Stimulated activated CD8-positive, alpha-beta memory T cell treated with anti-CD3 and anti-CD28 coated beads, Interleukin-4, amount 100 ng/mL, for 24 hours (primary cell): ENCODE measurements at places on chromosomes 2 and 18.

GRCh38 chr2:16069663-16069932 lies 129.2 kb downstream of the MYCN start:
- DNase-seq = no peak

DNA sequence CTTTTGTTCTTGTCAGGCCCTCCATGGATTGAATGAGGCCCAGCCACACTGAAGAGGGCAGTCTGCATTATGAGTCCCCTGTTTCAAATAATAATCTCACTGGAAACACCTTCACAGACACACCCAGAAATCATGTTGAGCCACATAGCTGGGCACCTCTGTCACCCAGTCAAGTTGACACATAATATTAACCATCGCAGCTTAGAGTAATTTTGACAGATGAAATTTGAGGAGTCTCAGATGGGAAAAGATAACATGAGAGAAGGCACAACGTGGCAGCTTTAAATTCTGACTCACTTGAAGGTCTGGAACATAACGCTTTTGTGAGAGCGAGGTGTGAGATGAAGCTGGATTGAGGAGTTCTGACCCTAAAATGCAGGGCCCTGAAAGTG lies 70.9 kb upstream of the TMEM87B start:
- DNase-seq = no peak

DNA sequence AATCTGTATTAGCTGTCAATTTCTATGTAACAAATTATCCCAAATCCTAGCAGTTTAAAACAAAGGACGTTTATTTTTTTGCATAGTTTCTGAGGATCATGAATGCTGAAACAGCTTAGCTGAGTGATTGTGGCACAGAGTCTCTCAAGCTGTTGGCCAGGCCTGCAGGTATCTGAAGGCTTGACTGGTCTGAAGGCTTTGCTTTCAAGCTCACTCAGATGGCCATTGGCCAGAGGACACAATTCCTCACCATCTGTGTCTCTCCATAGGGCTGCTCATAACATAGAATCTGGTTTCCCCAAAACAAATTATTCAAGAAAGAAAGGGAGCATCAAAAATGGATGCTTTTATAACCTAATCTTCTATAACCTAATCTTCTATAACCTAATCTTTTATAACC lies 33.7 kb downstream of the UNC80 start:
- DNase-seq = no peak

- no peak for DNase-seq
Measured at GRCh38 chr2:120344214-120344975, 1.5 kb upstream of the INHBB start.

- no peak for DNase-seq
Measured at GRCh38 chr18:48422947-48423378, 13.8 kb upstream of the ZBTB7C start.

GRCh38 chr2:70686577-70687460 lies 81.2 kb downstream of the ADD2 start:
- DNase-seq = peak; percentile 1

DNA sequence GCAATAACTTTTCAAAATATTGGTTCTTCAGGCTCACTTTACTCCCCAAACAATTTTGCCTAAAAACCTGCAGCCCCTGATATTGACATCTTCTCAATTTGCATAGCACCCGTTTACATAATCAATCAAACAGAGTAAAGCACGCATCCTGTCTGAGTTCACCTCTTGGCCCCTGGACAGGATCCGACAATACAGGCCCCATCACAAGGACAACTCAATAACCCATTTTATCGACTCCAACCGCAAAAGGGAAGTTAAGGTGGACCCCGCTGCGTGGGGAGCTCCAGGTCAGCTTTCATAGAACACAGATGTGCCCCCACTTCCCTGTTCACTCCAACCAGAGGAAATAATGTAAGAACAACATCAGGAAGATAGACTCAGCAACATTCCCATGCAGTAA lies 44.7 kb downstream of the TTC32 start:
- no peak for DNase-seq

DNA sequence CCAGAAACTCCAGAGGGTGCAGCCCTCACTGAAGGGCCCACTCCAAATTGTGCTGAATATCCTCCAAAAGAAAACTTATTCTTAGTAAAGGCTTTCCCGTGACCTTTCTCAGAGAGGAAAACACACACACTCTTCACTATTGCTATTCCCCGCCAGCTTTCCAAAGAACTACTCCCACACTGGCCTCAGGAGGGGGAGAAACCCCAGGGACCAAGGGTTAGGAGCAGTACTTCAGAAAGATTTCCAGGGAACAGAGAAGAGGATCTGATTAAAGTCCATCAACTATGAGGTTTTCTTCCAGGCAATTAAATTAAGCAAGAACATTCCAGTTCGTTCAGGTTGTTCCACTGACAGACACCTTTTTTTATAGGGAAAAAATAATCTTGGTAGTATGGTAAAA lies 150.2 kb downstream of the TTC32 start:
- no peak for DNase-seq

GRCh38 chr2:77666251-77666980 lies 144.2 kb upstream of the LRRTM4 start:
- no peak for DNase-seq

- DNase-seq = no peak
Measured at GRCh38 chr18:63894106-63894772, 6.7 kb downstream of the SERPINB2 start.

DNA sequence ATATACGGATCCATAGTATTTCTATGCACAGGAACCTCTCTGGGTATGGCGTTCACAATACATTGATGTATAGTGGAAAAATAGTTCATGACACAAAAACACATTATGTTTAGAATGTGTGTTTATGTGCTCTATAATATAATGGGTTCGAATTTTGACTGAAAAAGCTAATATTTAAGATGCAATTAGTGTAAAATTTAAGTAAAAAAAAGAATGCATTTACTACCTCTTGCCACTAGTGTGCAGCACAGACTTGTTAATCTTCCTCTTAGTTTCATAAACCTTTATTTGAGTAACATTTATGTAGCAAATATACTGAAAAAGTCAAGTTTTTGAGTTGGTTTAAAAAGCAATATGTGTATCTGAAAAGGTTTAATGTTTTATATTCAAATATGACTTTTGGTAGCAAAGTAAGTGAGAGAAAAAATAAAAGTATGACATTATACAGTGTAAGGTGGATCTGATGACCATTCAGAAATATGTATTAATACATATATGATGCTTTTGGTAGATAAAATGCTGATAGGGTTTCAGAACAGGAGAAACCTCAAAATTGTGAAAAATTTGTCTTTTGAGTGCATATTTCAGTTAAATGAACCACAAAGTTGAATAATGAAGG lies 49.4 kb downstream of the CCDC102B start:
- DNase-seq = no peak

GRCh38 chr2:28165087-28165635 lies 227.5 kb upstream of the FOSL2 start:
- no peak for DNase-seq

- no peak for DNase-seq
Measured at GRCh38 chr2:232213176-232213575, 165.4 kb upstream of the ALPP start.

- no peak for DNase-seq
Measured at GRCh38 chr2:106306387-106306786, 112.3 kb upstream of the UXS1 start.

DNA sequence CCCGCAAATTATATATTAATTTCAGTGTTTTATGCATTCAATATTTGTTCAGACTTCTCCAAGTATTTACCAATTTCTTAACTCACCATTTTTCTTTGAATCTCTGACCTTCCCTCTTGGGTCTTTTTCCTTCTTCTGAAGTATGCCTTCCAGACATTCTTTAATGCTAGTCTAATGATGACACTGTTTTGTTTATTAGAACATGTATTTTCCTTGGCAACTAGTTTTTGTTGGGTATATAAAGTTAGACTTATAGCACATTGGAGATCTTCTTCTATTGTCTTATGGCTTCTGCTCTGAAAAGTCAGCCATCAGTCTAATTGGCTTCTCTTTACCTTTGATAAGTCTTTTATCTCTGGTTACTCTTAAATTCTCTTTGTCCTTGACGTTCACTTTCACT lies 423.2 kb upstream of the NRP2 start:
- no peak for DNase-seq

- DNase-seq = no peak
Measured at GRCh38 chr18:4405965-4406364, 49.1 kb downstream of the DLGAP1 start.

DNA sequence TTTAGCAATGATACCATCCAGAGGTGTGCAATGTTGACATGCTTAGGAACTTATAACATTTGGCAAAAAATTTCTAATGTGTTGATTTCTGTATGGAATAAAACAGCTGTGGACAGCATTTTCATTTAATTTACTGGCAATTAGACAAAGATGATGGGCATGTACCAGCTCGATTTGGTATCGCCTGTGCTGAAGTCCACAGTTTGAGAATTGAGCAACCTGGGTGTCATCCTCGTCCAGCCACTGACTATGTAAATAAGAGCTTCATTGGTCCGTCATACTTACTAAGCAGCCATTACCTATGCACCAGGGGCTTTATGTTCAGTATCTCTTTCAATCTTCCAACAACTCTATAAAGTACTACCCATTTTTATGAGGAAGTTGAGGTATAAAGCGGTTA lies 24.6 kb upstream of the ACAA2 start:
- no peak for DNase-seq

GRCh38 chr2:64646007-64646880 lies 7.5 kb downstream of the SERTAD2 start:
- DNase-seq = peak; percentile 77

- DNase-seq = no peak
Measured at GRCh38 chr2:132521341-132521740, 104.7 kb downstream of the GPR39 start.

- no peak for DNase-seq
Measured at GRCh38 chr2:133690780-133691179, 122.5 kb upstream of the NCKAP5 start.

GRCh38 chr2:179106676-179107428 lies 56.9 kb upstream of the CCDC141 start:
- no peak for DNase-seq

DNA sequence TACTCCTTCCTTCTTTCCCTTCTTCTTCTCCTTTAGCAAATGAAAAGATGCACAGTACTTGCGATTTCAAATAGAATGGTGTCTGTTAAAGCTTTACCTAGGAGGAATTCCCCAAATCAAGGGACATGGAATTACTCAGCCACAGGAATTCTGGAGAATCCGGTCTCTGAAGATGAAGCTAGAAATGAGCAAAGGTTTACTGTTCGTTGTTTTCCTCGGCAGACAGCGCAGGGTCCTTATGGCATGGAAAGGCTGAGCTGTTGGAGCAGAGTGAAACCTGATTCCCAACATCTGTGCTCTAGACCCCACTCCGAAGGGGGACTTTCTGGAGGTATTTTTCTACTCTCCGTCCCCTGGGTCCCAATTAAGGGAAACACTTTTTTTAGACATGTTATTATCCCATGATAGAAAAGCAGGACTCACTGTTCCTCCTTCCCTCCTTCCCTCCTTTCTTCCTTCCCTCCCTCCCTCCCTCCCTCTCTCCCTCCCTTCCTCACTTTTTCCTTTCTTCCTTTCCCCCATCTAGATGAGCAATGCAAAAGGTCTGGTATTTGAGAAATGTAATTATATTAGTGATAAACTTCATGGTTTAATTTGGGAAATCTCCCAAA lies 47.1 kb downstream of the CDCA7 start:
- no peak for DNase-seq

GRCh38 chr2:226969417-226970080 lies 133.7 kb downstream of the RHBDD1 start:
- DNase-seq = no peak
